Stimulated activated CD4-positive, alpha-beta T cell treated with anti-CD3 and anti-CD28 coated beads, Interleukin-4, amount 100 ng/mL, for 24 hours (primary cell): ENCODE measurements at places on chromosomes 16 and 17.
A peak's percentile ranks its signal among the peaks of the same experiment; 100 is the strongest.

- no peak for DNase-seq
Measured at GRCh38 chr16:68166264-68166663, 69.7 kb downstream of the ESRP2 start.

DNA sequence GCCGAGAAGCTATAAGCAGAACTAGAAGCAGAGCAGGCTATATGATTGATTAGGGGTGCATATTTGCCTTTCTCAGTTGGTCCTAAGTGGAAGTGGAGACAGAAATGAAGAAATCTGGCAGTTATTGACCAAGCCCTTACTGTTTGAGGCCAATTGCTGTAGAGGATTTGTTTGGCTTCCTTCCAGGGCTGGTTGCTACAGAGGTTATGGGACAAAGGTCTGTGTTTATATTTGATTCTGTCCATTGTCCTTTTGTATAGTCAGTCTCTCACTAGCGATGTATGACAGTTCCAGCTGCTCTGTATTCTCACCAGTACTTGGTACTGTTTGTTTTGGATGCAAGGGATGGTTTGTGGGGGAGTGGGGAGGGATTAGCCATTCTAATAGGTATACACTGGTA is 7.3 kb upstream of the ALOX15 start:
- no peak for DNase-seq

- DNase-seq, result no peak
Measured at GRCh38 chr17:33085256-33085655, 93.6 kb downstream of the SPACA3 start.

DNA sequence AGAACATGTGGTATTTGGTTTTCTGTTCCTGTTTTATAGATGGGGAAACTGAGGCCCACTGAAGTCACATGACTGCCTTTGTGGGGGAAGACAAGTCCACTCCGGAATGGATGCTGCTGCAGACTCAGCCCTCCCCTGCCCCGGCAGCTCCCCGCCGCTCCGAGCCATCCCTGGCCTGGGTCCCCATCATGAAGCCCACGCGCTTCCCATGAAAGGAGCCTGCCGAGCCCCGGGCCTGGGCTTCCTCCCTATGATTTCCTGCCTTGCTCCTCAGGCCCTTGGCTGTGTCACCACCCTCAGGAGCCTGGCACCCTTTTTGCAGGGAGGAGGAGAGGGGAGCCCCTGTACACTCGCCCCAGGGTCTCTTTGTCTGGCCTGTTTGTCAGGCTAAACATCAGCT is 125.3 kb upstream of the FOXF1 start:
- no peak for DNase-seq

DNA sequence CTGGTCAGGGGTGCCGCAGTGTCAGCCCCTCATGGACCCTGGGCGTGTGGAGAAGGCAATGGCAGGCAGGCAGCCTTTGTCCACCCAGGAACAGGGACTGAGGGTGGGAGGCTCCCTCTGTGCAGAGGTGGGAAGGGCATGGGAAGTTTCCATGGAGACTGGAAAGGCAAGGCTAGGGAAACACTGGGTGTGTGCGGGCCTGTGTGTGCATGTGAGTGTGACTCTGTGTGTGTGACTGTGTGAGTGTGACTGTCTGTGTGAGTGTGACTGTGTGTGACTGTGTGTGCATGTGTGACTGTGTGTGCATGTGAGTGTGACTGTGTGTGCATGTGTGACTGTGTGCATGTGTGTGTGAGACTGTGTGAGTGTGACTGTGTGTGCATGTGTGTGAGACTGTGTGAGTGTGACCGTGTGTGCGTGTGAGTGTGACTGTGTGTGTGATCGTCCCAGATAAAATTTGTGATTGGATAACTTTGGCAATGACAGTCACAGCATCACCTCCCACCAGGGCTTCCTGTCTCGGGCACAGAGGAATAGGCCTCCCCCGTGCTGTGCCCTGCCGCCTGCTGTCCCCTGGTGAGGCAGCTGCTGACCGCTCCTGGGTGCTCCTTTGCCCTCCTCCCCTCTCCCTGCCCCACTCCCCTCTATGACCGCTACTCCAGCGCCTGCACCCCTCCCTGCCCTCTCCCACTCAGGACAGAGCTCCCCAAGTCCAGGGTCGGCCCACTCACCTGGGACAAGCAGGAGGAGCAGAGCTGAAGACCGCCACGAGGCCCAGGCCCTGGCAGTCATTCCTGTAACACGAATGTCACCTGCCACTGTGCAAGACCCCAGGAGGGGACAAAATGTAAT is 698 bp downstream of the CD300C start:
- DNase-seq, result no peak

DNA sequence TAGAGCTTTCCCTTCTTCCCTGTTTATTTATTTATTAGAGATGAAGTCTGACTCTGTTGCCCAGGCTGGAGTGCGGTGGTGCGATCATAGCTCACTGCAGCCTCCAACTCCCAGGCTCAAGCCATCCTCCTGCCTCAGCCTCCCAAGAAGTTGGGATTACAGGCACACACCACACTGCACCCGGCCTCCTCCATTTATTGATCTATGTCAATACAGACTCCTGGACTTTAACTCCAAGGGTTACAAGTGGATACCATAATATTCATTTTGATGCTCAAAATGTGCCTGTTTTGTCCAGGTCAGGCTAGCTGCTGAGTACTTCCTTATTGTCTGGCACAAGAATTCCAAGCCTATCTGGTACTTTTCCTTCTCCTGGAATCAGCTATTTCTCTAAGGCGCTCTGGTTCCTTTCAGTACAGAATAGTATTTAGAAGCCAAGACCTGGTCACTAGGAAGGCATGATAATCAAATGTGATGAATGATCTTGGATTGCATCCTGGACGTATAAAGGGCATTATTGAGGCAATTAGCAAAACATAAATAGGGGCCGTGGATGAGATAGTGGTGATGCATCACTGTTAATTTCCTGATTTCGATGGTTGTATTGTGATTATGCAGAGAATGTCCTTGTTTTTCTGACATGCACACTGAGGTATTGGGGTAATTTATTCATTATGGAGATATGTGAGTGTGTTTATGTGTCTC is 21.7 kb downstream of the IL4R start:
- no peak for DNase-seq

DNA sequence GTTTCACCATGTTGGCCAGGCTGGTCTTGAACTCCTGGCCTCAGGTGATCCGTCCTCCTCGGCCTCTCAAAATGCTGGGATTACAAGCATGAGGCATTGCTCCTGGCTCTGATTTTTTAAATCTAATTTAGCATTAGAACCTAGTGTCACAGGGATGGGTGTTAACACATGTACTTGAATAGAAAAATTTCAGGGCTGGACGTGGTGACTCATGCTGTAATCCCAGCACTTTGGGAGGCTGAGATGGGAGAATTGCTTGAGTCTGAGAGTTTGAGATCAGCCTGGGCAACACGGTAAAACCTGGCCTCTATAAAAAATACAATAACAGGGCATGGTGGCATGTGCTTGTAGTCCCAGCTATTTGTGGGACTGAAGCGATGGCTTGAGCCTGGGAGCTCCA is 6.0 kb upstream of the RNF135 start:
- DNase-seq, result no peak

GRCh38 chr16:79473456-79473855 is 127.1 kb downstream of the MAF start:
- no peak for DNase-seq

DNA sequence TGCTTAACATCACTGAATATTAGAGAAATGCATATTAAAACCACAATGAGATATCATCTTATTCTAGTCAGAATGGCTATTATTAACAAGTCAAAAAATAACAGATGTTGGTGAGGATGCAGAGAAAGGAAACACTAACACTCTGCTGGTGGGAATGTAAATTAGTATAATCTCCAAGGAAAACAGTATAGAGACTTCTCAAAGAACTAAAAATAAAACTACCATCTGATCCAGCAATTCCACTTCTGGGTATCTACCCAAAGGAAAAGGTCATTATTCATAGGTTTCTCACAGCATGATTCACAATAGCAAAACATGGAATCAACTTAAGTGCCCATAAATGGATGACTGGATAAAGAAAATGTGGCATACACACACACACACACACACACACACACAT is 166.4 kb downstream of the CEP112 start:
- no peak for DNase-seq

- DNase-seq, result peak; percentile 81
Measured at GRCh38 chr16:2500918-2501750, 12.6 kb upstream of the ATP6V0C start.

GRCh38 chr16:66052745-66053144 is 313.7 kb upstream of the CDH5 start:
- DNase-seq, result no peak

GRCh38 chr17:348692-349425 is 3.7 kb downstream of the RPH3AL start:
- DNase-seq, result no peak

- DNase-seq, result no peak
Measured at GRCh38 chr16:87603684-87604633, 1.7 kb downstream of the JPH3 start.
